ENCODE measurements at places on chromosomes 7 and 10.

- DNase-seq: no peak
Observed at GRCh38 chr7:45015313-45015712, 15.3 kb downstream of the CCM2 start.

DNA sequence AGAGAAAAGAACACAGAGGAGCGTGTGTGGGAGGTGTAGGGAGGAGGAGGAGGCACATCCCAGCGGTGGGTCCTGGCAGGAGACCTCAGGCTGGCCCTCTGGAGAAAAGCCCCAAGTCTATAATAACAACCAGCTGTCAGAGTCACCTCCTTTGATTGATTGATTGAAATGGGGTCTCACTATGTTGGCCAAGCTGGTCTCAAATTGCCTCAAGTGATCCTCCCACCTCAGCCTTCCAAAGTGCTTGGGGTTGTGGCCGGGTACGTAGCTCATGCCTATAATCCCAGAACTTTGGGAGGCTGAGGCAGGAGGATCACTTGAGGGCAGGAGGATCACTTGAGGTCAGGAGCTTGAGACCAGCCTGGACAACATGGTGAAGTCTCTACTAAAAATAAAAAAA is 103.0 kb upstream of the ANLN start:
- DNase-seq: no peak

DNA sequence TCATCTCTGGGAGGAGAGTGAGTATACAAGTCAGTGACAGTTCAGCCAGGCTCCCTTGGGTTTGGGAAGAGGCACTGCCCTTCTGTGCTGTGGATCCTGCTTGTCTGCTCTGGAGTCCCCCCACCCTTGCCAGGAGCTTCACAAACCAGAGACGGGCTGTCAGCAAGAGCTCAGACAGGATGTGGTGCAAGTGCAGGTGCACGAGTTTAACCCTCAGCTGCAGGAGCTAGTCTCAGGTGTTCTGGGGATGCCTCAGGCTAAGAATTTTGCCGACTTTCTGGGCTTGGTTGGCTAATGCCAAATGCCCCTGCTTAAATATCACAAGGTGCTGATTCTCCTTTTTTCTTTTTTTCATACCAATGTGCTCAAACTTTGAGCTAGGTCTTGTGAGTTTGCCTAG is 22.3 kb downstream of the ZNF783 start:
- DNase-seq: no peak

DNA sequence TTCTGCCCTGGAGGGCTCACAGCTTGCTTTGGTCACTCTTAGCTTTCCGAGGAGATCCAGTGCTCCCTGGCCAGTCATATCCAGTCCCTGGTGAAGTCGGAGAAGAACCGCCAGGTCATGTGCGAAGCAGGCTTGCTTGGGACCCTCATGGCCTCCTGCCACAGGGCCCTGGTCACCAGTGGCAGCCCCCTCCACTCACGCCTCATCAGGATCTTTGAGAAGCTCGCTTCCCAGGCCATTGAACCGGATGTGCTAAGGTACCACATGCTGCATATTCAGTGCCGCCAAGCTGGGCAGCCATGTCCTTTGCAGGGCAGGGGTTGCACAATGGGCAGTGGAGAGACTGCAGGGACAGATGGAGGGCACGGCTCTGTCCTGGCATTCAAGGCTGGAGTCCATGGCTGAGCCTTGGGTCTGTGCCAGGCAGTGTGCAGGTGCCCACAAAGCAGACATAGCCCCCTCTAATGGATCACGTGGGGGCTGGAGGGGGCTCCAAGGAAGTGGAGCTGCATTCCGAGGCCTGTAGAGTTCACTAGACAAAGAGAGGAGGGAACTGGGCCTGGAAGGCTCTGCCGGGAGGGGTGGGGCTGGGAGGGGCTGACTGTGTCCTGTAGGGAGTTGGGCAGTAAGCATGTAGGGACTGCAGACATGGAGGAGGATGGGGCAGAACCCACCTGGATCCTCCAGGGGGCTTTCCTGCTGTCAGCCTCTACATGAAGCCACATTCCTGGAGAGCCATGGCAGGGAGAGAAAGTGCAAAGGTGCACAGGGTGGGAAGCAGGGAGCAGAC is 89.9 kb downstream of the WDFY4 start:
- DNase-seq: no peak

GRCh38 chr7:105906695-105907094 is 30.3 kb upstream of the ATXN7L1 start:
- DNase-seq: no peak

DNA sequence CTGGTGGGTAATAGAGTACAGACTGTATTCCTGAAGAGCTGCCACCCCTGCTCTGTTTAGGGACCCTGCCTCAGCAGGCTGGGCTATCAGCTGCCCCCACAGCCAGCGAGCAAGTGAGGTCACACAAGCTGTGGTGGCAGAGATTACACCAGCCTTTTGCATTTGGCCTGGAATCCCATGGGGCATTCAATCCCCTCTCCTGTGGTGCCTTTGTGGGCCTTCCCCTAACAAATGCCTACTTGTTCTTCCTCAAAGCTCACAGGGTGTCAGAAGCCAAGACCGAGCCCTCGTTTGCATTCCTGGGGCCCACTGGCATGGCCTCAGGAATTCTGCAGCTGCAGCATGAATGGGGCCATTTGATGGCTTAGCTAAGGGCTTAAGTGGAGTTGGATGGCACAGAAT is 212.7 kb upstream of the PHYHIPL start:
- no peak for DNase-seq

DNA sequence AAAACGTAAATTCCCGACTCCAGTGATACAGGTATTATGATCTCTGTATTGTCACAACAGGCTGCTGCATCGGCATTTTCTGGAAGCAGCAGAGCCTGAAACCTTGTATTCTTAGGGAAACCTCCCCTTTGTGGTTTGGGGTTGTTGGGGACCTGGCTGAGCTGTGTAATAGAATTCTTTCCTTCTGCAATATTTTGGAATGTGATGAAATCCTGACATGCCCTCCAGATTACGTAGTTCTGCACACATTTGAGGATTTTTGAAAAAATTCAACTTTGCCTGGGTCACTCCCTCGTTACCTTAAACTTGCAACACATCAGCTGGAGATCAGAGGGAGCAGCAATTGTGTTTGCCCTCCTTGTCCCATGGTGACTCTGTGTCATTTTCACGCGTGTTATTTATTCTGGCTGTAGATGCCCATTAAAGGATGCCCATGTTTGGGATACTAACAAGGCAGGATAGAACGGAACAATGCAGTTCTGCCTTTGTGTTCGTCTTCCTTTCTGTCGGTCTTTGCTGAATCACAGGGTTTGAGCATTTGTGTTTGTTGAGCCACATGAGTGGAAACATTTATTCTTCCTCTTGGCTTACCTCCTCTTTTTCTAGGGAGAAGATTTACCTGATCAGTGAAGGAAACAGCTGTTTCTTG is 181.7 kb downstream of the TCF7L2 start:
- peak; percentile 83 for DNase-seq

- DNase-seq: peak; percentile 90
Observed at GRCh38 chr7:92836489-92836999, at the start of gene CDK6. CDK6 (minus strand) TSS chr7:92836573; CDS start chr7:92833323, 3,250 bp downstream.

- DNase-seq: no peak
Observed at GRCh38 chr7:67478066-67478465, 481.4 kb downstream of the TYW1 start.
